HepG2 (cell line): ENCODE measurements at places on chromosomes 7 and 10. TPM values are rescaled to one million over a fixed set of nuclear protein-coding genes. Genes with fewer than 3 reads are reported as not detected.
A peak's percentile ranks its signal among the peaks of the same experiment; 100 is the strongest.

CLRN3 gene
- total RNA-seq, result not detected in 2 replicates

ZNF853 gene
- total RNA-seq, result 2.1 and 2.5 TPM in 2 replicates

SEMA3D gene
- total RNA-seq, result 0.07 TPM in 1 of 2 replicates, not detected in the other

CACNA2D1 gene
- total RNA-seq, result not detected in 2 replicates

CHRM2 gene
- total RNA-seq, result not detected in 2 replicates

PPP1R9A gene
- 18.2 and 31.9 TPM in 2 replicates for total RNA-seq

TUBB8 gene
- total RNA-seq, result 0.24 and 0.31 TPM in 2 replicates

GARS1 gene
- 140 and 180 TPM in 2 replicates for total RNA-seq

ANKRD7 gene
- not detected in 2 replicates for total RNA-seq

GRCh38 chr10:111970111-111970510 is 213.5 kb downstream of the GPAM start:
- DNase-seq, result no peak

DNA sequence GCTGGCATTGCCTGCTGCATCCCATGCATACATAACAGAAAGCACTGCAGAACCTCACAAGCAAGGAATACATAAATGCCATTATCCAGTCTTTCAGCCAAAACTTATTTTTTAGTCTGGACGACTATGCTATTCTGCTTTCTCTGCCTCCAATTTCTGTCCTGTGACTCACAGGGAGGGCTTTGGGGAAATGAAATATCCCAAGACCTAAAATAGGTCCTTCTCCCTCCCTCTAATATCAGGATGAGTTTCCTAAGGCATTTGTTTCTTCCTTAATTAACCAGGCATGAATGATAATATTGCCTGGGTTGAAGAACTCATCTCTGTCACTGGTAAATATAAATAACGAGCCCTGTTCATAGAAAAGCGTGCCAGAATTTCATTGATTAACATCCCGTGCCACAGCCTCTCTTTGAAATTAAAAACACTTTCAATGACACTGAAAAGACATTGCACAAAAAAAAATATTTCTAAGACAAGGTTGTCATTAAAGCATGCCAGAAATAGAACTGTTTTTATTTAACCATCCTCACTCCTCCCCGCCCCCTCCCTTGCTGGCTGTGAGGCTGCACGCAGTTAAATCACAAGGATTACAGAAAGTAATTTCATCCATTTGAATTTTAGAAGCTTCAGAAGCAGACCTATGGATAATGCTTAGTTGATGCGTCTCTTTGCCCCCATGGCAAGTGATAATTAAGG is 103.0 kb upstream of the ANKRD1 start:
- DNase-seq, result no peak

DNA sequence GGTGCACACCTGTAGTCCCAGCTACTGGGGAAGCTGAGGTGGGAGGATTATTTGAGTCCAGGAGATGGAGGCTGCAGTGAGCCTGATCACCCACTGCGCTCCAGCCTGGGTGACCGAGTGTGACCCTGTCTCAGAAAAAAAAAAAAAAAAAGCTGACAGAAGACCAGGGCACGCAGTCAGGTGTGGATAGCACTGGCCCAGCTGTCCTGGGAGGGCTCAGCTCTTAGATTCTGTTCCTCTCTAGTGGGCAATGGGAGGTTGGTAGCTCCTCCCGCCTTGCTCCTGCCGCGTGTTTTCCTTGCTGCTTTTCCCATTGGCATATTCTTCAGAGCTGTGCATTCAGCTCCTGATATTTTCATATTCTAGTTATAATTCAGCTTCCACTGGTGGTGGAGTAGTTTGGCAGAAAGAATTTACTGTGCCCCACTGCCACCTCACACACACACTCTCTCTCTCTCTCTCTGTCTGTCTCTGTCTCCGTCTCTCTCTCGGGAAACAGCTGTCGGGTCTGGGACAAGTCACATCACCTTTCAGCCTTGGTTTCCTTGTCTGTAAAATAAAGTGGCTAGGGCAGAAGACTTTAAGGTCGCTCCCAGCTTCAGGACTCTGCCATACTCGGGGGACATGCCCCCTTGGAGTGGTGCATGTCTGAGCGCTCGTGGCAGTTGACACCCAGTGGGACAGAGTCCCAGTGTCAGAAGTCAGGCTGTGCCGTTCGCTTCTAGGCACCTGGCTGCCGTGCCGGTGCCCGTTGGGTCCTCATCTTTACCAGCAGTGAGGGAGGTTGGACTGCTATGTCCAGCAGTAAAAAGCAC is 25.9 kb upstream of the ANKRD2 start:
- DNase-seq, result no peak

- DNase-seq, result peak; percentile 48
Observed at GRCh38 chr7:128322040-128322643, 21.6 kb downstream of the RBM28 start.

GRCh38 chr7:96127746-96128145 is 194.2 kb downstream of the SLC25A13 start:
- DNase-seq, result no peak

DNA sequence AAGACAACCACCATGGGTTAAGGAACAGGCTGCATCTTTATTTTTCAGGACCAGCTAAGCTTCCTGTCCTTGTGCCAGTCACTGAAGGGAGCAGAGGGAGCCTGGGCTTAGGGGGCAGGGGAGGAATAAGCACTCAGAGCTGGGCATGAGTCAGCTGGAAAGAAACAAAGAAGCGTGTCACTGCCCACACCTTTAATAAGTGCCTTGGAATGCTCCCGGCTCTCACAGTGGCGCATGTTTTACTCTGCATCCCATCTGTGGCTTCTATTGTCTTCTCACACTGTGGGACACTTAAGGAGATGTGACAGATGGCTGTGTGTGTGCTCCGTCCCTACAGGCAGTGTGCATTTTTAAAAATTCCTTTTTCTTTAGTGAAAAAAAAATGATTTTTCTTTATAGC is 71.7 kb downstream of the MTURN start:
- no peak for DNase-seq

GRCh38 chr10:33321516-33321915 is 13.0 kb downstream of the NRP1 start:
- no peak for DNase-seq

DNA sequence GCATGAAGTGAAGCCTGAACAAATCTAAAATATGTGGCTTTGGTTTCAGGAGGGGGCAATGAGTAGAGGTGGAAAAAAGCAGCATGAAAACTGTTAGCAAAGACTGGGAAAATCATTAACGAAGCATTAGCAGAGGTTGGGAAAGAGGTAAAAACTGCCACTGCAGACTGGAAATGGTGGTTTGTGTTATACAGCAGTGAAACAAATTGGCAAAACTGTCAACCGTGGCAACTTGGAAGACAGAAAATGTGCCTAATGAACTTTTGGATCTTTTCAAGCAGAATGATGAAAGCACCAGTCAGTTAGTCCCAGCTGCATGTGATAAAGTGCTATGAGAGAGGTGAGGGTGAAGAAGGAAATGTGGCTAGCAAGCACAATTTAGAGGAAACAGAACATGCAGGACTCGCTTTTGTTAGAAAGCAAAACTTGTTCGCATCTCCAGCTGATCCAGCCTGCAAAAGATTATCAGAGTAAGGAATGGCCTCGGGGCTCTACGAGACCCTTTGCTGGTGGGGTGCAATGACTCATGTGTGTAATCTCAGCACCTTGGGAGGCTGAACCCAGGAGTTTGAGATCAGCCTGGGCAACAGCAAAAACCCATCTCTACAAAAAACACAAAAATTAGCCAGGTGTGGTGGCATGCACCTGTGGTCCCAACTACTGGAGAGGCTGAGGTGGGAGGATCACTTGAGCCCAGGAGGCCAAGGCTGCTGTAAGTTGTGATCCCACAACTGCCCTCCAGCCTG is 45.7 kb downstream of the SKIDA1 start:
- peak; percentile 27 for DNase-seq

DNA sequence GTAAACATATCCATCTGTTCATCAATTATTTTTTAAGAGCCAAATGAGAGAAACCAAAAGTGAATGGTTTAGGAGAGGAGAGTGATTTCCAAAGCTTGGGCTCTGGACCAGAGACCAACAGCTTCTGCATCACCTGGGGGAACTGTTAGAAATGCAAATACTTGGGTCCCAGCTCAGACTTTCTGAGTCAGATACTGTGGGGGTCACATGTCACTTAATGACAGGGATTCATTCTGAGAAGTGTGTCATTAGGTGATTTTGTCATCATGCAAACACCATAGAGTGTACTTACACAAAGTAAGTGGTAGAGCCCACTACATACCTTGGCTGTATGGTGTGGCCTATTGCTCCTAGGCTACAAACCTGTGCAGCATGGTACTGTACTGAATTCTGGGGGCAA is 128.5 kb upstream of the PRR15 start:
- DNase-seq, result no peak

GRCh38 chr10:18136073-18136791 is 4.0 kb upstream of the CACNB2 start:
- DNase-seq, result no peak

GRCh38 chr10:29610876-29611647 is 23.7 kb downstream of the SVIL start:
- no peak for DNase-seq

DNA sequence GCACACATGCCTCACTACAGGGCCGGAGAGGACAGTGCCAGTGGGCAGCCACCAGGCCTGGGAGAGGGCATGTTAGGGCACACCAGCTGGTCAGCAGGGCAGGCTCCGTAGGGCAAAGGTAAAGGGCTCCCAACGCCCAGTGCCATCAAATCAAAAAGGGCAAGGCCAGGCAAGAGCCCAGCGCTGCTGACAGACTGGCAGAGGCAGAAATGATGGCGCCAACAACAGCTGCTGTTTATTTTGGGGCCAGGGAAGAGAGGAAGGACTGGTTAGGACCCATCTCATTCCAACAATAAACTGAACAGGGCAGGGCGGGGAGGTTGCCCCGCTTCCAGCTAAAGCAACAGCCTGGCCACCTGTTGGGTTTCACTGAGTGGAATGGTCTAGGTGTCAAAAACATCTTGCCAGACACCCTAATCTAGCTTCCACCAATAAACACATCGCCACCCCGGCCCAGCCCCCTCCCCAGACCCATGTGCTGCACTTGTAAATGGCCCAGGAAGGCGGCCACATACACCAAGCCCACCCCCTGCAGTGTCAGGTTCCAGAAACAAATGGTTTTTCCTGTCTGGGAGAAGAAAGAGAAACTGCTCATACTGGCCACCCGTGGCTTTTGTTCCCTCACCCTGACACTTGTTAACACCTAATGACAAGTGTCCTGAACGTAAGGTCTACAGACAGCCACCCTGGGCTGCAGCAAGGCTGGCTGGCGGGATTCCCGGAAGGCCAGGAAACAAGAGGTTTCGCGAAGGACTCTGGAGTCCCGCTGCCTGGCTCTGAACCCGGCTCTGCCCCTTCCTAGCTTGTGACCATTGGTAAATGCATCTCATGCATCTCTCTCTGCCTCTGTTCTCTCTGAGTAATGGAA is 15.3 kb downstream of the SH3PXD2A start:
- DNase-seq, result no peak
